ENCODE measurements at places on chromosomes 11 and 22.

GRCh38 chr11:12149672-12150225 lies 39.4 kb downstream of the MICAL2 start:
- no peak for DNase-seq

GRCh38 chr11:94781837-94782236 lies 13.7 kb downstream of the AMOTL1 start:
- no peak for DNase-seq

GRCh38 chr11:125056931-125057692 lies 6.0 kb upstream of the SLC37A2 start:
- no peak for DNase-seq

GRCh38 chr11:131773626-131774025 lies 403.2 kb downstream of the NTM start:
- no peak for DNase-seq

- DNase-seq, result no peak
Measured at GRCh38 chr22:49525801-49526535, 301.7 kb downstream of the BRD1 start.

GRCh38 chr11:33413301-33413700 lies 156.1 kb downstream of the HIPK3 start:
- no peak for DNase-seq

GRCh38 chr22:44616461-44616860 lies 85.5 kb upstream of the PRR5 start:
- no peak for DNase-seq

GRCh38 chr22:27312966-27313855 lies 488.3 kb downstream of the MN1 start:
- no peak for DNase-seq

DNA sequence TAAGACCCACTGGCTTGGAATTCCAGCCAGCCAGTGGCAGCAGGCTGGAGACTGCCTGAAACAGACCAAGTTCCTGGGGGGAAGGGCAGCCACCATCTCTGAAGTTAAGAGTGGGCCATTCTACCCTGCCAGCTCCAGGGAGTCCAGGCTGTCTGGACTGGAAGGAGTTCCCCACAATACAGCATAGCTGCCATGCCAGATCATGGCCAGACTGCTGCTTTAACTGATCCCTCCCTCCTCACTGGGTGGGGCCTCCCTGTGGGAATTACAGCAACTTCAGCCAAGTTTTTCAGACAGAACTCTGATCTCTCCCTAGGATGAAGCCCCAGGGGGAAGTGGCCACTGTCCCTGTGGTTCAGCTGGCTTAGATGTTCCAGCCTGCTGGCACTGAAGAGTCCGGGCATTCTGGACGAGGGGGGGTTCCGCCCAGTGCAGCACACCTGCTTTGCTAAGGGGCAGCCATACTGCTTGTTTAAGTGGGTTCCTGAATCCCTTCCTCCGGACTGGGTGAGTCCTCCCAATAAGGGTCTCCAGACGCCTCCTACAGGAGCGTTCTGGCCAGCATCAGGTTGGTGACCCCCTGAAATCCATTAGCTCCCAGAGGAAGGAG lies 455.4 kb downstream of the DLG2 start:
- DNase-seq, result no peak

DNA sequence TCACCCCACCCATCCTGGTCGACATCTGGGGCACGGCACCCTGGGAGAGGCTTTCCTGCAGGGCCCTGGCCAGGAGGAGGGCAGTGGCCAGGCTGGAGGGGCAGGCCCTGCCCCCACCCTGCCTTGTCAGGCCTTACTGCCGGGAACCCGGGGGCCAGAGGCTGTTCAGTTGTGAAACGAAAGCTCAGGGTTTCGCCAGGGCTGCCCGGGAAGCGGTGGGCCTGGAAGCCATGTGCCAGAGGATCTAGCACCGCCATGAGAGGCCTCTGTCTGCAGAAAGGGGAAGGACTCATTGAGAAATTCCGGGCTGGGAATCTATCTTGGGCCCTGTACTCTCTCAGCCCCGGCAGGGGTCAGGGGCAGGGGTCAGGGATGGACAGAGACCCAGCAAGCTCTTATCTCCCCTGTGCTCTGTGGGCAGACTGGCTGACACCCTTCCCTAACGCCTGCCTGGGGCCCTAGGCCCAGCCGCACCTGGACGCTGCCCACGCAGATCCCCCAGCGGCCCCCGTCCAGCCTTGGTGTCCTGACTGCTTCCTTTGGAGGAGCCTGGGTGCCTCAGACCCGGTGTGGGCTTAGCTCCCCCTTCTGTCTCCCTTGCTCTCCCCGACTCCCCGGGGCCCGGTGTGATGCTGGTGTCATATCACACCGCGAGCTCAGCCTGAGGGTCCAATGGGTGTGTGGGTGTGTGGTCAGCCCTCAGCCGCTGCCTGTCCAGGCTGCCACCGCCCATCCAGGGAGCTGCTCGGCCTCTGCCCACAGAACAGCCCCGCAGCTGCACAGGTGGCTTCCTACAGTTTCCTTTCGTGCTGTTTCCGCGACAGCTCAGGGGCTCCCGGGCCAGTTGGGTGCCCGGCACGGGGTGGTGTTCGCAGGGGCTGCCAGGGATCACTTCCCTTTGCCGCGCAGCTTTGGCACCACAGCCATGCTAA lies 6.5 kb downstream of the PIM3 start:
- no peak for DNase-seq

DNA sequence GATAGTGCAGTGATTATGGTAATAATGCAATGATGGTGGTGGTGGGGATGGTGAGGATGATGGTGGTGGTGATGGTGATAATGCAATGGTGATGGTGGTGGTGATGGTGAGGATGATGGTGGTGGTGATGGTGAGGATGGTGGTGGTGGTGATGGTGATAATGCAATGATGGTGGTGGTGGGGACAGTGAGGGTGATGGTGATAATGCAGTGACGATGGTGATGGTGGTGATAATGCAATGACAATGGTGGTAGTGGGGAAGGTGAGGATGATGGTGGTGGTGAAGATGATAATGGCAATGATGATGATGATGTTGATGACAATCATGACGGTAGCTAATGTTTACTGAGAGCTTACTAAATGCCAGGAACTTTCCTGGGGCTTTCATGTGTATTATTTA lies 79.6 kb upstream of the MYOD1 start:
- no peak for DNase-seq

- DNase-seq, result peak; percentile 85
Measured at GRCh38 chr11:13260201-13260962, 17.2 kb upstream of the BMAL1 start.

GRCh38 chr22:49228431-49229037 lies 599.1 kb downstream of the BRD1 start:
- no peak for DNase-seq

DNA sequence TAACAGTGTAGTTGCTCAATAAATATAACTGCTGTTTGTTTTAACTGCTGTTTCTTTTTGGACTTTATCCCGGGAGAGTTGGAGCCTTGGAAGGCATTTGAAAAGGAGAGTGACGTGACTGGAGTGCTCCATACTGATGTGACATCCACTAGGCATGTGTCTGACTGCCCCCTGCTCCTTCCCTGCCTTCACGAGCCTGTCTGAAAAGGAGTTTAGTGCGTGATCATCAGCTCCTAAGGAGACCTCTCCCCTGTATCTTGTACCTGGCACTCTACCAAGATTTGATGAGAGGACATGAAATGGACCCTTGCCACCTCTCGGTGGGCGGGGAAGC lies 22.9 kb downstream of the ZBTB16 start:
- no peak for DNase-seq

DNA sequence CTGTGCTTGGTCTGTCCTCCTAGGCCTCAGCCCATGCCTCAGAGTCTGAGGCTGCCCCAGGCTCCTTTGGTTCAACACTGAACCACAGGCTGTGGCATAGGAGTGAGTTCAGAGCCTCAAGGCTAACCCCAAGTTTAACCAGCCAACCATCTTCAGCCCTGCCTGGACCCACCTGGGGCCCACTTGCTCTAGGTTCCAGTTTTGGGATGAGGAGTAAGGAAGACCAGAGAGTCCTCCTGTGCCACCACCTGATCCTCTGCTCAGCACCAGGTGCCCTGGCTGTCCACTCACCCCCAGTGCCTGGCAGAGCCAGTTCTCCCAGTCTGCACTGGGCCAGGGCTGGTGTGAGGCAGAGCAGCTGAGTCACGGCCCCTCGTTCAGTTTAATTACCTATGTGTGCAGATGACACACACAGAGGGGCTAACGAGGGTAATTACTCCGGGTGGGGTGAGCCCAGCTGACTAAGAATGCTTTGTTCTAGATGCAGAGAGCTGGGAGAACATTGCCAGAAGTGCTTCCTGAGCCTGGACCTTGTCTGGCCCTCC lies 12.0 kb upstream of the TMPRSS13 start:
- DNase-seq, result peak; percentile 73

- DNase-seq, result no peak
Measured at GRCh38 chr22:48972979-48973693, 854.5 kb downstream of the BRD1 start.

DNA sequence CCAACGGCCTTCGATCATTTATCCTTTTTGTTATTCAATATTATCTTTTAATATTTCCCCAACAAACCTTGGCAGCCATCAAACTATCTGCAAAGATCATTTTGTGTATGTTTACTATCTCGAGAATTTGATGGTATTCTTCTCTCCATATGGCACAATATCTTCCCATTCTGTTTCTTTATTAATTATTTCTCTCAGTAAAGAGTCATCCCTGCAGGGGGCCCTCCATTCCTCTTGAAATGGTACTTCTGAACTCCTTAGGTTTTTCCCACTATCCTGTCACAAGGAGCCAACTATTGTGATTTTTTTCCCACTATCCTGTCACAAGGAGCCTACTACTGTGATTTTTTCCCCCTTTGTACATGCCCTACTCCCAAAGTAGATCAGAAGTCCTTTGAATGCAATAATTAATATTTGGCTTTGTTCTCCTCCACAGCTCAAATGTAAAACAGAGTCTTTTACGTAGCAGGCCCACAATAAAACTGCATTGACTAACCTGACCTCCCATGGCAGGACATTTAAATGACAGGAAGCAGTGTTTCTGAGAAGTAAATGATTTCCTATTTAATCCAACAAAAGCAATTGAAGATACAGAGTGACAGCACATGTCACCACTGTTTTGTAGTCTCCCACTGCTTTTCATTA lies 43.3 kb downstream of the PDGFD start:
- no peak for DNase-seq

GRCh38 chr22:30867746-30868662 lies 100.6 kb downstream of the MORC2 start:
- no peak for DNase-seq

GRCh38 chr11:130219148-130219547 lies 59.6 kb downstream of the ST14 start:
- DNase-seq, result no peak

DNA sequence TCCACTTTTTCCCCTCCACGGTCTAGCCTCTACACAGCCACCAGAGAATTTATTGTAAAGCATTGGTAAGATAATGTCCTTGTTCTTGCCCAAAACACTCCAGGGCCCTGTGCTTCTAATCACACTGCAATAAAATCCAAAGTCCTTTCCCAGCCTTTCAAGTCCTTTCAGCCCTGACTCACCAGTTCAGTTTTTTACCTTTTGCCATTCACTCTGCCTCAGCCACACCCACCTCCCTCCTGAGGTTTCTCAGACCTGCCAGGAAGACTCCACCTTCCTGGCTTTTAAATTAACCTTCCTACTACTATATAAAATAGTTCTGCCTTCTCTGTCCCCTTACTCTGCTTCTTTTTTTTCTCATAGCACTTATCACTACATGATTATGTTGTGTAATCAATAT lies 91.0 kb upstream of the ARHGAP32 start:
- DNase-seq, result peak; percentile 40

DNA sequence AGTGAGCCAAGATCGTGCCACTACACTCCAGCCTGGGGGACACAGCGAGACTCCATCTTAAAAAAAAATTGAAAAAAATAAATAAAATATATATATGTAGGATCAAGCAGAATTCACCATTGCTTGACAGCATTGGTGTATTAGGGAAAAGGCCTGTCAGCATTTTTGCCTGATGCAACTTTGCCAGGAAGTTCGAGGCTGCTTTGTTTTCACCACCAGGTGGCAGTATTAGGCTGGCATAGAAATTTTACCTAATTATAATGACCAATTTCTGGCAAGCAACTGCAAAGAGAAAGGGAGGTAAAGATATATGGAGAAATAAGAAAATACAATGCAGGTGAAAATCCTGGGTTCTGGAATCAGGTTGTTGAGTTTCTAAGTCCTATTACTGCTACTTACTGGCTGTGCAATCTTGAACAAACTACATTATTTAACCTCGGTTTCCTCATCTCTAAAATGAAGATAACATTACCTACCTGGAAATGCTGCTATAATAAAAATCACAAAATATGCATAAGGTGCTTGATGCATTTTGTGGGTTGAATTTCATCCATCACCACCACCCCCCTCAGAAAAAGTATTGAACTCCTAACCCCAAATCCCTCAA lies 24.7 kb downstream of the LAYN start:
- DNase-seq, result peak; percentile 65

GRCh38 chr11:113475160-113475761 lies at the start of gene DRD2:
Gene DRD2, minus strand, starts transcription at chr11:113475398. Its CDS starts 50,747 bp downstream, at chr11:113424651.
- DNase-seq, result no peak

- peak; percentile 79 for DNase-seq
Measured at GRCh38 chr11:3000032-3000961, 8.2 kb upstream of the NAP1L4 start.

GRCh38 chr22:23127055-23127756 lies 14.6 kb downstream of the RSPH14 start:
- no peak for DNase-seq

DNA sequence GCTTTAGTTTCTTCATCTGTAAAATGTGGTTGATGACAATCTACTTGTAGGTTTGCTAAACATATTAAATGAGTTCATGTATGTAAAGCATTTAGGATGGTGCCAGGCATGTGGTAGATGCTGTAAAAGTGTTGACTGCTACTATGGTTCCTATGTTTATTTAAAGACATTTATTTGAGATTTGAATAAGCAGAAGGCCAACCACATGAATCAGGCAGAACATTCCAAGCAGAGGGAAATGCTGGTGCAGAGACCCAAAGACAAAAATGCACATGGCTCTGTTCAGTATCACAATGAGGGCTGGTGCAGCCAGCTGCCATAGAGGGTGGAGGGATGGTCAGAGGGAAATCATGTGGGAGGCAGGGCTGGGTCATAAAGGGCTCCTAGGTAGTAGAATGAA lies 156.2 kb upstream of the PDGFD start:
- no peak for DNase-seq

- no peak for DNase-seq
Measured at GRCh38 chr11:130940706-130941105, 24.4 kb upstream of the SNX19 start.

DNA sequence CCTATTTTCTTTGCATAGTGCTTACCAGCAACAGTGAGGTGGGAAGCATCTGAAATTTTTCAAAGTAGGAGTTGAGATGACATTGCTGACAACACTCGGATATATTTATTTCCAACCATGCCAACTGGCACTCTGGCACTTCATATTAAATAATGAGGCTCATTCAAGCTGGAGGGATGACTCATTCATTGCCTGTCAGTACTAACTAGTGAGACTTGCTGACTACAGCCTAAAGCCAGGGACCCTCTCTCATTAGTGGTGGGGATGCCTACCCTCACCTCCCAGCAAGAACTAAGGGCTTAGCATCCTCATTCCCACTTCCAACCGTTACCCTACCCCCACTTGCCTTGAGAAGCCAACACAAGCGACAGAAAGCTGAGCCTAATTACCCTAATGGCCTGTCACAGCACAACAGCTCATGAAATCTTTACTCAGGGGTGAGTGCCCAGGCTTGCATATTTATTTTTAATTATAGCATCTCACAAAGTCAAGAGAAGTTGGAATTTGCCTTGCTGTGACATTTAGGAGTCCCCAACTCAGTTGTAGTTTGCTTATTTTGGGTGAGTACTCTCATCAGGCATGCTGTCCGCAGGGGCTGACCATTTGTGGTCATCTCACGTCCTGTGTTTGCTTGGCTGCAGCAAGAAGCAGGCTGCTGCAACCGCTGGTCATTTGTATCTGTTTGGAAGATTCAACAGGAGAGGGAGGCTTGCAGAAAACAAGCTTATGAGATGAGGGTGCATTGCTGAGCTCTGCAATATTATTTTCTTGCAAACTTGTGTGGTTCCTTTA lies 181.6 kb upstream of the POU2AF2 start:
- peak; percentile 6 for DNase-seq
